ENCODE measurements at places on chromosomes 12 and 14.

DNA sequence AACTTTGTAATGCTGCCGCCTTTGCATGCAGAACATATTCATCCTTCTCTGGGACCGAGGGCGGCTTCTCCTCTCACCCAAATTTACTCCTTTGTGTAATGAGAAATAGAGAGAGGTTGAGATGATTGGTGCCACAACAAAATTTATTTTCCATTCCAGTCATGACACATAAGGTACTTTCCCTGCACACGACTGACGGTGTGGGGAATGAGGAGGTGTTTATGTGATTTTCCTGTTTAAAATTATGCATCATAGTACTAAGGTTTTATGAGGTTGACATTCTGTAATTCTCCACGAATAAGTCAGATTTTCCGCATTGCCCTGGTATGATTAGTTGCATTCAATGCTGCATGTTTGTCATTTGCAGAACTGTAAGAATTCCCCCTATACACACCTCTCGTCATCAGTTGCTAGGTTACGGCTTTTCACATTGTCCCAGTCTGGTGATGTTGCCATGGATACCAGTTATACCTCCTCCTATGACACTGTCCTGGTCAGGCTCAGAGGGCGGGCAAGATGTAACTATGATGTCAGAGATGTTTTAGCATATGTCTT, 23.1 kb downstream of the BICDL1 start:
- DNase-seq: no peak

- DNase-seq: no peak
Measured at GRCh38 chr12:97960225-97960624, 497.6 kb downstream of the RMST start.

DNA sequence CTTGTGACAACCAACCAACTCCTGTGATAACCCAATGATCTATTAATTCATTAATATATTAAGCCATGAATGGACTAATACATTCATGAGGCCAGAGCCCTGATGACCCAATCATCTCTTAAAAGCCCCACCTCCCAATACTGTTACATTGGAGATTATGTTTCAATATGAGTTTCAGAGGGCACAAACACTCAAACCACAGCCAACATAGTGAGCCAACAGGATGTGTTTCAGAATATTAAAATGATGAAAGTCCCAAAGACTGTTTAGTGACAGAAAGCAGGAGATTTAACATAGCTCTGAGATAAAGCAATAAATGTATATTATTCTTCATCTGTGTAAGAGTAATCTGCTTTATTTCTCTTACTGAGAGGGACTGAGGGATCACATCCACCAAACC, 71.7 kb downstream of the PTPRO start:
- DNase-seq: no peak

DNA sequence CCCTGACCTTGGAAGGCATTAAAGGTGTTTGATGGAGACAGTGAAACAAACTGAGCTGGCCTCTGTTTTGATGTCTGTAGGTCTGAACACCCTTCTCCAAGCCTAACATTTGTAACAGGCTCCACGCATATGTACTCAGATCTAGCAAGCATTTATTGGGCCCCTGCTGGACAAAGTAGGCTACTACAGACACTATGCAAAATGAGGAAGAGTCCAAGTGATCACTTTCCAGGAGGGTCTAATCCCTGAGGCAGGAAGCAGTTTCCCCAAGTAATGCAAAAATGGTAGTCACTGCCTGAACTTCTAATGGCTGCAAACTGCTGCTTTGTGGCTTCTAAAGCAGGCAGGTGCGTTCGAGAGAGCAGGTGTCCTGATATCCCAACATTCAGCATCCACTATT, 405.8 kb downstream of the MED13L start:
- no peak for DNase-seq

GRCh38 chr12:45540661-45541341, 188.7 kb upstream of the ARID2 start:
- DNase-seq: no peak

DNA sequence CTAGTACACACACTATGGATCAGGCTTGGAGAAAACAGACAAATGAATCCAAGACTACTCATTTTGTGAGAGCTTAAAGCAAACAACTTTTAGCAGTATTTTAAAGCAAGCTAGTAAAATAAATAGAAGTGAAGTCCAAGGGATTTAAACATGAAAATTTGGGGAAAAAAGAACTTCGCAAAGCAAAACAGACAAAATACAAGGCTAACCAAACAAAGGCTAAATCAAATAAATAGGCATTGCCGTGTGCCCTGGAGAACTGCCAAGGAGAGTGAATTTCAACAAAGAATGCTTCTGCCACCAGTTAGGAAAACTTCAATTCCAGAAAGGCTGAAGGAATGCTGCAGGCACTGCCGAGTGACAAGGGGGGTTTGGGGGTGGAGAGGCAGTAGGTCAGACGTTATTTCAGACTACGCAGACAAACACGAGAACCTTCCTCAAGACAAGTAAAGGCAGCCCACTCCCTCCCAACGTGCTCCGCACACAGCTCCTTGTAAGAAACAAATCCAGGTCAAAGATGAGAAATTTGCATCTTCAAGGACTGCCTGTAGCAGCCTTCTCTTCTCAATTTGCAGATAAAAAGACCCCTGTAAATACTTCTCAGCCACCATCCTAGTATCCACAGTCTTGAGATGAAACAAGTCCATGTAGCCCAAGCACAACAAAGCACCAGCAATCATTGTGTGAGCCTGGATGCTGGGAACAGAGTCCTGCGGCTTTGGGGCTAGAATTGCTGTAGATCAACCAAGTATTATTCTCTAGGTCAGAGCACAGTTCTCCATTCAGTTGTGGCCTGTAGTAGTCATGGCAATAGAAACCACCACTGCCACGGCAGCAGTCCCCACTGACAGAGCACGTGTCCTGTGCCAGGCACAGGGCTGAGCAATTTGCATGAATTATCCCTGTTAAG, 43.3 kb downstream of the EFCAB11 start:
- DNase-seq: no peak

DNA sequence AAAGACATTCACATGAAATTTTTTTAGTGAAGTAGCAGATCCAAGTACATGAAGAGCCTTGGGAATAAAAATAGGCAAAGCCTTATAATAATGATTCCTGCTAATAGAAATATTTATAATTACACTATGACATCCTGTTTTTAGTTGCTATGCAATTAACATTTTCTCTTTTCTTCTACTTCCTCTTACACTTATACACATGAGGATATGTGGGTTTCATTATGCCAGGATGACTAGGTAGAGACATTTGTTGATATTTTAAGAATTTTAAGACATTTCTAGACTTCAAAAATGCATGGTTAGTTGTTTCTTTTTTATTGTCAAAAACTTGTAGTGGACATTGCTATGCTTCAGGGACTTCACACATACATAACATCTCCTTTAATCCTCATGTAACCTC, 326.8 kb downstream of the SYT1 start:
- no peak for DNase-seq

GRCh38 chr14:87679866-87680265, 313.1 kb downstream of the GALC start:
- peak; percentile 31 for DNase-seq

- DNase-seq: no peak
Measured at GRCh38 chr12:85006206-85006605, 29.9 kb downstream of the TSPAN19 start.

DNA sequence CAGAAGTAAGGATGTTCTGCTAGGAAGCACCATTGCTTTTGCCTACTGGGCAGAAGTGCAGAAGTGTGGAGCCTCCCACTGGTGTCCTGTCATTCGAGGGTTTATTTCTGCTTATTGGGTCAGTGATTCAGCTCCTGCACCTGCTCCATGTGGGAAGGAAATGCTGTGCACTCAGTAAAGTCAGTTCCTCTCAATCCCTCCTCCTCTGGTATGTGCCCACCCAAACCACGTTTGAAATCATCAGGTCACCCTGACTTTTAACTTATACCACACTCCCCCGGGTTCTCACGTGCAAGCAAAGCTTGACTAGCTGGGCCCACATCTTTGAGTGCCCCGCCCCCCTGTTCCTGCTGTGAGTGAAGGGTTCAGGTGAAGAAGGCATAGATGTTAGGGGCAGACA, 223.7 kb downstream of the CHST11 start:
- DNase-seq: no peak

- DNase-seq: peak; percentile 17
Measured at GRCh38 chr12:5881666-5882065, 63.4 kb downstream of the ANO2 start.

- no peak for DNase-seq
Measured at GRCh38 chr12:54173906-54174471, 14.8 kb downstream of the SMUG1 start.

- no peak for DNase-seq
Measured at GRCh38 chr12:96246926-96247505, 52.8 kb downstream of the ELK3 start.

DNA sequence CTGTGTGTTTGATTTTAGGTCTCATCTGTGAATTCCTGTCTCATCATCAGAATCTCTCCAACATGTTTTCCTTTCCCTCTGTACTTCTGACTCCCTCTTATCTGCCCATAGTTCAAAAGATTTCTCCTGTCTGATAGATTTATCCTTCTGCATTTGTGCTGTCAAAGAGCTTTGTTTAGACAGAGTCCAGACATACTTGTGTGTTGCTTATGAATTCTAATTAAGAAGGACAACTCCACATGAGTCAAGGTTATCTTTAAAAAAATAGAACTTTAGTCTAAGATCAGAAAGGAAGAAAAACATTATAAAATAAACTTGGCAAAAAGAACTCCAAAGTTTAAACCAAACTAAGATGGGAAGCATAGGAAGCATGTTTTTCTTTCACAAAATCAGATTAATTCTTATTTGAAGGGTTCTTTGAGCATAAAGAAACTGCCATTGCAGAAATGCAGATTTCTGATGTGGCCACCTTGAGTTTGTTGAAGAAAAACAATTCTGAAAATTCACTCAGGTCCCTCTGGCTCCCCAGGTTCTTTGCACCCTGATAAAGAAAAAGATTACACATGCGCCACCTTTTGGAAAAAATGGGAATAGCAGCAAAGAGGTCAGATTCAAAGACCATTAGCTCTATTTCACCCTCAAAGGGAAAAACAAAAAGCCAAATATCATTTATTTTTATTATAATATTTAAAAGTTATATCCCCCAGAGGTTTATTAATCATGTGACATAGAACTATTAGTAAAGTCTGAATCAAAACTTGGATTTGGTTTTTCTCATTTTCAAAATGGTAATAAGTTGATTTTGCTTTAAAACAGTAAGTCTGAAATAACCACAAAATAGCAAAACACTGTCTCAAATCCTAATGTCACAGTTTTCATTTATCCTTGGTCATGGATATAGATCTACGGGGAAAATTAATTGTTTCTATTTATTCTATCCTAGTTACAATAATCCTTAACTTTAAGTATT, 143.7 kb upstream of the DCN start:
- DNase-seq: no peak

DNA sequence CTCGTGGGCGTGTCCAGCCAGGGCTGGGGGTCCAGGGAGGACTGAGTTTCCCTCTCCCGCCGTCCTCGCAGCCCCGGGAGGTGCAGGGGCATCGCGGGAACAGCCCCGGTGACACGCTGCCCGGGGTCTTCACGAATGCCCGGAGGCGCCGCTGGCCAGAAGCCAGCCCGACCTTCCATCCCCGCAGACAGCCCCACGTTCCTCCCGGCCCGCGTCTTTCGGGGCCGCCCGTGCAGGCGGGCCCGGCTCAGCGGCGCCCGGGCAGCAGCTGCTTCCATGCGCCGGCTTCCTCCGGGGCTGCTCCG, 827 bp upstream of the TEDC1 start:
- no peak for DNase-seq

DNA sequence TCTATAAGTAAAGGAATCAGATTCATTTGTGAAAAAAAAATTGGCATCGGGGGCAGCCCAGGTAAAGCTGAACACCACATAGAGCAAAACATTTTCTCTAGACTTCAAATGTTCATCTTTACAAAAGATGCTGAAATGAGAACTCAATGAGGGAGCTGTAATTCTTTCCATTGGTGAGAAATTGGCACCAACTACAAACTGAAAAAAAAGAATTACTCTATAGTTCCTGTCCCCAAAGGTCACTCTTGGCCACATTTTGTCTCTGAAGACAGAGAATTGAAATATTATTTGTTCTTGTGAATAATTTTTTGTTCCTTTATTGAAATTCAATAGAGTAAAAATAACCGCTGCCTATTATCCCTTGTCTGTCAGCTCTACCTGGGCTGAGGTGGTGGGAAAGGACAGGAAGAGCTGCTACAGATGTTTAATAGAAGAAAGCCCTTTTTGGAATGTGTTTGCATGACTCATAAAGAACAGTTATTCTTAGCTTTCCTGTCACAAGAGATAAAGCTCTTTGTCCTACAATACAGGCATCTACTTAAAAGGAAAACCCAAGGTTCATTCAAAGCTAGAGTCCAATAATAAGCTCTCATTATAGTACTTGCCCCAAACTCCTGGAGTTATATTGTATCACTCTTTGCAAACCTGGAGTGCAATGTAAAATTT, 380.1 kb upstream of the KITLG start:
- no peak for DNase-seq

GRCh38 chr12:93741659-93742109, 64.5 kb downstream of the CRADD start:
- DNase-seq: no peak

DNA sequence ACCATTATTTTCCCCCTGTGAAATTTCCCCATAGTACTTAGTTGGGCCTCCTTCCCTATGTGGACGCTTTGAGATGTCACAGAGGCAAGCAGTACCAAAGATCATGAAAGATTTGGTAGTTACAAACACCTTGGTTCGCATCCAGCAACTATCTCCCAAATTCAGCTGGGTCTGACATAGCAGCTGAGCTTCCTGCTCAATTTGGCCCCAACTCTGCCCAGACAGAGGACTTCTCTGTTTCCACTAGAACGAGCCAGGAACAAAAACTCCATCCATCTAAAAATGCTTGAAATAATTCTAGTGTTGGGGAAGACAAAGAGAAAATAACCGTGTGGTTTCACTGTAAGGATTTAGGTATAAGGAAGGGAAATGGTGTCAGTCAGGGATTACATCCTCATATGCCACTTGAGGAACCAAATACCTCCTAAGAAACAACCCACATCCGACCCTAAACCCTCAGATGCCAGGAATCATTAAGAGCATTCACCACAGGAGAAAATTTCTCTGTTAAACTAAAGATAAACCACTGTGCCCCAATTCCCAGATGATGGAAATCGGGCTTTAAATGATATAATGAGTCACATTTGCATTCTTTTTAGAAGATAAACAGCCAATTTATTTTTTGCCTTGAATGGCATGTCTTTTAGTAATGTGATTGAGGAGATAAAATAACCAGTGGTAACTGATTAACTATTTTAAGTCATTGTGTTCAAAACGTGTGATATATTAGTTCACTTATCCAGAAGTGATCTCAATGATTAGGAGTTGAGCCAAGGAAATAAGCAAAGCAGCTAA, 103.7 kb upstream of the IFNG-AS1 start:
- DNase-seq: no peak

- no peak for DNase-seq
Measured at GRCh38 chr12:33006106-33006505, 109.5 kb upstream of the PKP2 start.

DNA sequence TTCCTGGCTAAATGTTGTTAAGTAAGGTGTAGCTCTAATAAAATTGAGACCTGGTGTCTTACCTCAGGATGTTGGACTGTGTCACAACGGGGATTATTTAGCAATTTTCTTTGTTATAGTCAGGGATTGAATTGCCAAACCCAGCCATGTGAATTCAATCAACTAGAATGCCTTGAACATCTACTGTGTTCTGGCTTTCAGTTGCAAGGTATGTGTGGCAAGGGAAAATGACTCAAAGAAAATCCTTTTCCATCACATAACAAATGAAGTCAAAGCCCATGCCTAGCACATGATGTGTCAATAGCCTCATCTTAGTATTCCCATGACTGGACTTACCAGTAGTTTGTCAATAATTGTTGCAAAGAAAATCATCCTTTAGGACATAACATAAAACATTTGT, 519.8 kb upstream of the FLRT2 start:
- no peak for DNase-seq

Measured in esophagus muscularis mucosa (tissue), 4 donors.